NCI-H446 (cell line): ENCODE measurements at places on chromosomes 16 and 17.

DNA sequence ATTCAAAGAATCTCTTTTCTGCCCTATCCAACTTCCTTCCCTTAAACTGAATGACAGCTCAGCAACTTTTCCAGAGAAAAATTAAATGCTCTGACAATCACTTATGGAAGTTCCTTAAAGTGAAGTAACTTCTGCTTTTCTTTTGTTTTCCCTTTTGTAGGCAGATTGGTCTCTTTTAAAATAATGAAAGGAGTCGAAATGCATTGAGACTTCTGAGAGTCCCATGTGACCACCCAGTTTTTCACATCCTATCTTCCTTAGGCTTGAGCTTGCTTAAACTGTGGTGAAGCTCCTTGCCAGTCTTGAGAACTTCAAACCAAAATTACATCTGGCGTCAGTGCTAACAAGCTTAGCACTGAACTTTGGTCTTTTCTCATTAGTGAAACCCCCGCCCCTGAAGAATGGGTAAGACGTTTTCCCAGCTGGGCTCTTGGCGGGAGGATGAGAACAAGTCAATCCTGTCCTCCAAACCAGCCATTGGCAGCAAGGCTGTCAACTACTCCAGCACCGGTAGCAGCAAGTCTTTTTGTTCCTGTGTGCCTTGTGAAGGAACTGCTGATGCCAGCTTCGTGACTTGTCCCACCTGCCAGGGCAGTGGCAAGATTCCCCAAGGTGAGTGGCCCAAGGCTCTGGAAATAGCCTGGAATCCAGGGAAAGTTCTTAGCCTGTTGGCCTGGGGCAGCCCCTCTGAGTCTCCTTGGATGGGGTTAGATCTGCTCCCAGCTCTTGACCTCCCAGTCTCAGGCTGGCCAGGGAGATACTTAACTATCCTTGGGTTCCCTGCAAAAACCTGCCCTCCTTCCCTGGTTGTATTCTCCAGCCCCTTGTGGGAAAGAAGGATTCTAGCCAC, 1.2 kb downstream of the TMEM106A start:
- no peak for DNase-seq

GRCh38 chr16:29802416-29802935, 3.9 kb upstream of the MAZ start:
- no peak for DNase-seq

DNA sequence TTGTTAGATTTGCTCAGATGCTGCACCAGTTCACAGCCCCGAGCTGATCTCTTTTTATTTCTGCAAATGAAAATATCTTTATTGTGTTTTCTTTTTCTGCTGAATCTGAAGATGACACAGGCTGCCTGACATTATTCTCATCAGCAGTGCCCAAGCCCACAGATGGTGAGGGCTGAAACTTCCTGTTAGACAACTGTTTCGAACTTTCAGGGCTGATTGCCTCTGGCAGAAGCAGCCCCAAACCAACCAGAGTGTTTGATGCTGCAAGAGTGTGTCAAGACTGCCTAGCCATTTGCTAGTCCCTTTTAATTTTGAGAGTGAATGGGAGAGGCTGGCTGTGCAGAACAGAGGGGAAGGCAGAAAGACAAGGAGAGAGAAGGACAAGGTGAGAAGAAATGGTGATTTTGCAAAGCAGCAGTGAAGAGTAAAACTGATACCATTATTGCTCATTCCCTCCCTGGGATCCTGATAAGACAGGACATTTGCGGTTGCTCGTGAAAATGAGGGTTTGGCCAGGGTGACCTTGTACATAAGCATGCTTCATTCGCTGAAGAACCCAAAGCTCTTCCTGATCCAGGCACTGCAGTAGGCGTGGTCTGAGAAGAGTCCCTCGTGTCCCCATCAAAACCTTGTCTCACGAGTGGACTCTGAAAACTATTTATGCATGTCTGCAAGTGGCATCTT, 77.2 kb downstream of the TMEM114 start:
- no peak for DNase-seq

GRCh38 chr16:11685844-11686618, 17.8 kb downstream of the SNN start:
- DNase-seq: no peak

DNA sequence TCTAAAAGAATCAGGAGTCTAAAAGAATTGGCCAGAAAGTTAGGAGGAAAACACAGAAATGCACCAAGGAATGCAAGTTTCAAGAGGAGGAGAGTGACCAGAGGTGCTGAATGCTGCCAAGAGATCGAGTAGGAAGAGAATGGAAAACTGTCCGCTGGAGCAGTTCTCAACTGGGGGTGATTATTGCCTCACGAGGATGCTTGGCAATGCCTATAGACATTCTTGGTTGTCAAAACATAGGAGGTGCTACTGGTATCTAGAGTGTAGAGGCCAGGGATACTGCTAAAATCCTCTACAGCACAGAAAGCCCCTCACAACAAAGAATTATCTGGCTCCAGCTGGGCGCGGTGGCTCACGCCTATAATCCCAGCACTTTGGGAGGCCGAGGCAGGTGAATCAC, 82.1 kb upstream of the NOL11 start:
- DNase-seq: no peak

DNA sequence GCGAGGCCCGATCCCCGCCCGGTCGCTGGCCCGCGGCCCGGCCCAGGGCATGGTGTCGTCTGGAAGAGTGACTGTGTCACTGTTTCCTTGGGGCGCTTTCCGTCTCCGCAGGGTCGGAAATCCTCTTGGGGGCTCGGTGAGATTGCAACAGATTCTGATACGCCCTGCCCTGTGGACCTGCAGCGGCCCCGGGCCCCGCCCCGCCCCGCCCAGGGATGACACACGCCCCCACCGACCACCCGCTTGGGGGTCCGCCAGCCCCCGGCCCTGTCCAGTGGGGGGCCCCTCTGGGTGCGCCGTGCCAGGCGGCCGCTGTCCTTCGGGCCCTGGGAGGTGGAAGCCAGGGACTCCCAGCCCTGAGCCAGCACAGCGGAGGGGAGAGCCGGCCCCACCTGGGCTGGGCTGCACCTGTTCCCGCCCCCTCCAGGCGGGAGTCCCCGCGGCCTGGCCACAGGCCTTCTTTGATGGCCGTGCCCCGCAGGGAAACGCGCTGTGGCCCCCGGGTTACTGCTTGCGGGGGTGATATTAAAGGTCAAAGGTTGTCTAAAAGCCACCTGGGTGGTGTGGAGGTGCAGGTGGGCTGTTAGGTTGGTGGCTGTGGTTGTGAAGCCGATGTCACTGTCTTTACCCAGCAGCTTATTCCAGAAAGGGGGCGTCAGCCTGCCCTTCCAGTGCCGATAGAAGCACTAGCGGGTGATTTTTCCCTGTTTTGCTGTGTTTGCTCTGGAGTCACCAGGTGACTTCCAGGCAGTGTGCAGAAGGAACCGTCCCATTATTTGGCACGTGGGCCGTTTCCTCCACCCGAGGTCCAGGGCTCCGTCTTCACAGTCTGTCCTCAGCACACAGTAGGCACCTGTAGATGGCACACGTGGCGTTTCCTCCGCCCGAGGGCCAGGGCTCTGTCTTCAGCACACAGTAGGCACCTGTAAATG, 752 bp downstream of the TBC1D24 start:
- DNase-seq: no peak

DNA sequence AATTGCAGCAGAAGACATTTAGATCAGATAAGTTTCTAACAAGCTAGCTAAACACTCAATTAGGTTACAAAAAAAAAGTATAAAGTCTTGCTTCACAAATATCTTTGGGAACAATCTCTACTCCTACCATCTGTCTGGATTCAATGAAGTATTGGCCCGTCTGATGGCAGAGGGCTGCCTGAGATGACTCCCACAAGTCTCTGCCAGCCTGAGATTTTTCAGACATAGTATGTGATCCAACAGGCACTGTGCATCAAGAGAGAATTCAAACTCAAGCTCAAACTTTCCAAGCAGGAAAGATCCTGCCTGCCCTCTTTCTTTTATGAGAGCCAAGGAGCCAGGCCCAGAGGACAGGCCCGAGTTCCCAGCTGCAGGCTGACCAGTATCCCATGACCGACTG, 22.6 kb downstream of the SLC39A11 start:
- DNase-seq: no peak

DNA sequence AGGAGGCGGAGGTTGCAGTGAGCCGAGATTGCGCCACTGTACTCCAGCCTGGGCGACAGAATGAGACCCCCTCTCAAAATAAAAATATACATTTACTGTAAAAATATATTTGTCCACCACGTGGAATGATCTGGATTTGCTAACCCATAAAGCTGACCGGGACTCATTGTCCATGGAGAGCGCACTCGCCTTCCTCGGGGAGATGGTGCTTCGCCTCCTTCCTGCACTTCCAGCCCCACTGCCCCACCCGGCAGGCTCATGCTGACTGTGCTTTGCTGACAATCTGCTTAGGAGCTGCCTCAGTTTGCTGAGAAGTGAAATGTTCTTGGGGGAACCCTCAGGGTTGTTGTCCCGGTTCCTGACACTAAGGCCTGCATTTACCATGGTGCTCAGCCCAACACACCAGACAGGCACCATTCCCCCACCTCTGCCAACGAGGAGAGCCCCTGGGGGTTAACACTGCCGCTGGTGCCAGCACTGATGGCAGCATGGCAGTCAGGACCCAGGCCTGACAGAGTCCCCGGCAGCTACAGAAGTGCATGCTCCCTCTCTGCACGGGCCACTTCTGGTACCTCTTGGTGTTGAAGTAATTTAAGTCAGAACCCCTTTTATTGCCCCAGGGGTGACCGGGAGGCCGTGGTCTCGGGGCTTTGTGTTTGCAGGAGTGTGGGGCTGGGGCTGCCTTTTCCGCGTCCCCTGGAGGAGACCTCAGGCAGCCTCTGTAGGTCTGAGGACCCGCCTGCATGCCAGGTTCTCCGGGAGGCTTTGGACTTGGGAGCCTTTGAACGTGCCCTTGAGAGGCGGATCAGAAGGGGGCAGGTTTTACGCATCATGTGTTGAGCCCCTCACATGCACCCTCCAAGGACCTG, 2.5 kb downstream of the NUBP2 start:
- no peak for DNase-seq

- no peak for DNase-seq
These were observed 72.8 kb downstream of the WWP2 start for GRCh38 chr16:69834807-69835466.

DNA sequence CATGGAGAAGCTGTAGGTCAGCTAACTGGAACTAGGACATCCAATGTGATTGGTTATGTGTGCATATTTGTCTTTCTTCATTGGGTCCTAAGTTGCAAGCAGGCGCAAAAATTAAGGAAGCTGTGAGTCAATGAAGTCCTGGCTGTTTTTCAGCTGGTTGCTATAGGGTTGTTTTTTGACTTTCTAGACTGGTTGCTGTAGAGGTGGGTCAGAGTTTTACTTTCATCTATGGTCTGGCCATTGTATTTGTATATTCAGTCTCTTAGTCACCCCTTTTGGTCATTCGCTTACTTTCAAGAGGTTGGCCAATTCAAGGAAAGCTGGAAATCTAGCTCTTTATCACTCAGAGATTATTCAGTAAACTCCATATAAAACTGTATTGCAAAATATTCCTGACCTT, 62.0 kb upstream of the AMZ2 start:
- no peak for DNase-seq

DNA sequence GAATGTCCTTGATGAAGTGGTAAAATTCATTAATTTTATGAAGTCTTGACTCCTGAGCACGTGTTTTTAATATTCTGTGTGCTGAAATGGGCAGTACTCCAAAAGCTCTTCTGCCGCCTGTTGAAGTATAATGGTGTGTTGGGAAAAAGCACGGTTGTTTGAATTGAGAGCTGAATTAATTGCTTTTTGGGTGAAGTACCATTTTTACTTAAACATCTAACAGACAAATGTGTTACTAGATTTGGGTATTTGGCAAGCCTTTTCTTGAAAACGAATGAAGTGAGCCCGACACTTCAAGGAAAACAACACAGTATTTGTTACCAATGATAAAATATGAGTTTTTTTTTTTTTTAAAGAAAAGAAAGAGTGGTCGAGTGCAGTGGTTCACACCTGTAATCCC, 22.5 kb downstream of the WWP2 start:
- no peak for DNase-seq

DNA sequence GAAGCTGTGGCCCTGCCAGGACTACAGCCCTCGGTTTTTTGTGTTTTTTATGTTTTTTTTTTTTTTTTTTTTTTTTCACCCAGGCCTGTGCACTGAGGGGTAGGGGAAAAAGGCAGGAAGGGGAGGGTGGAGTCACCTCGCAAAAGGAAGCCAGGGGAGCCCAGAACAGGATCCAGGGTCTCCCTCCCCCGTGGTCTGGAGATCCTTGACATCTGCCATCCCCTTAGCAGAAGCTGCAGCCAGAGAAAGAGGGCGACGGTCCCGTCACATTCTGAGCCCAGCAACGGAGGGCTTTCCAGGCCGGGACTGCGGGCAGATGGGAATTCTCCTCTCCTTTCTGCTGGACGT, 29.1 kb upstream of the PHOSPHO1 start:
- no peak for DNase-seq

DNA sequence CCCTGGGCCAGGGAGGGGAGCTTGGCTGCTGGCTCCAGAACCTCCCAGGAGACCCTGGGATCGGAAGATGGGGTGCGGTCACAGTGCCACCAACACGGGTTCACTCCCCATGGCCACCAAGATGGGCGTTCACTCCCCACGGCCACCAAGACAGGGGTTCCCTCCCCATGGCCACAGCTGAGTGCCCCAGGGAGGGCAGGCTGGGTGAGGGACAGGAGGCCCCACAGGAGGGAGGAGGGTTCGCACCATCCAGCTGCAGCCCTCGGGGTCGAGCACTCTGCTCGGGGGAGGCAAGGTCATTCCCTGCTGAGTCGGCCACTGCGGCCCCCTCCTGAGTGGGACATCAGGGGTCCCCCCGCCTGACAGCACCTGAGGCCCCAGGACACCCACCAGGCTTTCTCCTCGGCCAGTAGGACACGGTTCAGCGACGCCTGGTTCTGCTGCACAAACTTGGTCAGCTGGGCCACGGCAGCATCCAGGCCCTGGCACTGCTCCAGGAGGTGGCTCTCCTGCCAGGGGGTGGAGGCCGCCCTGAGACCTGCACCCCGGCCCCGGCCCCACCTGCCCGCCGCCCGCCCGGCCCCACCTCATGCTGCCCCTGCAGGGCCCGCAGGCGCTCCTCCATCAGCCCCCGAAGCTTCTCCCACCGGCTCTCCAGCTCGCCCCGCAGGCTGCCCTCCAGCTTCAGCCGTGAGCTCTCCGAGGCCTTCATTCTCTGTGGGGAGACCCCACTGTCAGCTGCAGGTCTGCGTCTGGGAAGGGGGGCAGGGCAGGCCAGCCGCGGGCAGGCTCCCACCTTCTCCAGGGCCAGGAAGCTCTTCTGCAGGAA, 5.9 kb downstream of the CCDC154 start:
- no peak for DNase-seq

GRCh38 chr16:19589771-19590302, 34.3 kb downstream of the VPS35L start:
- DNase-seq: no peak

GRCh38 chr16:31002862-31003341, 7.5 kb downstream of the STX1B start:
- DNase-seq: no peak

DNA sequence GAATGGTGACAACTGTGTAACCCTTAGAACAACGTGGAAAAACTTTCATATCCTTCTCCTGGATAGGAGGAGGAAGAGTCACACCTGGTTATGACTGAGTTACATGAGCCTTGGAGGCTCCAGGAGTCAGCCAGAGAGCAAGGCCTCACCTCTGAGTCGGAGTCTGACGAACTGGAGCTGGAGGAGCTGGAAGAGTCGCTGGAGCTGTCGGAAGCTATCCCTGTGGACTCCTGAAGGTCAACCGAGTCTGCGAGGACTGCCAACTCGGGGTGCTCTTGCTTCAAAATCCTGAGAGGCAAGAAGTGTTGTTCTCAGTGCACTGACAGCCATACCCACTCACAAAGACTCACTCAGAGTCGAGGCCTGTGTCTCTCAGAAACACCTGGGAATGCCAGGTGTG, 6.2 kb downstream of the JMJD6 start:
- no peak for DNase-seq

GRCh38 chr17:49387498-49388289, 25.6 kb upstream of the ZNF652 start:
- DNase-seq: no peak
